ENCODE measurements at places on chromosomes 1 and 21.

- no peak for DNase-seq
These were observed 109.6 kb downstream of the SIK1 start for GRCh38 chr21:43317254-43317748.

DNA sequence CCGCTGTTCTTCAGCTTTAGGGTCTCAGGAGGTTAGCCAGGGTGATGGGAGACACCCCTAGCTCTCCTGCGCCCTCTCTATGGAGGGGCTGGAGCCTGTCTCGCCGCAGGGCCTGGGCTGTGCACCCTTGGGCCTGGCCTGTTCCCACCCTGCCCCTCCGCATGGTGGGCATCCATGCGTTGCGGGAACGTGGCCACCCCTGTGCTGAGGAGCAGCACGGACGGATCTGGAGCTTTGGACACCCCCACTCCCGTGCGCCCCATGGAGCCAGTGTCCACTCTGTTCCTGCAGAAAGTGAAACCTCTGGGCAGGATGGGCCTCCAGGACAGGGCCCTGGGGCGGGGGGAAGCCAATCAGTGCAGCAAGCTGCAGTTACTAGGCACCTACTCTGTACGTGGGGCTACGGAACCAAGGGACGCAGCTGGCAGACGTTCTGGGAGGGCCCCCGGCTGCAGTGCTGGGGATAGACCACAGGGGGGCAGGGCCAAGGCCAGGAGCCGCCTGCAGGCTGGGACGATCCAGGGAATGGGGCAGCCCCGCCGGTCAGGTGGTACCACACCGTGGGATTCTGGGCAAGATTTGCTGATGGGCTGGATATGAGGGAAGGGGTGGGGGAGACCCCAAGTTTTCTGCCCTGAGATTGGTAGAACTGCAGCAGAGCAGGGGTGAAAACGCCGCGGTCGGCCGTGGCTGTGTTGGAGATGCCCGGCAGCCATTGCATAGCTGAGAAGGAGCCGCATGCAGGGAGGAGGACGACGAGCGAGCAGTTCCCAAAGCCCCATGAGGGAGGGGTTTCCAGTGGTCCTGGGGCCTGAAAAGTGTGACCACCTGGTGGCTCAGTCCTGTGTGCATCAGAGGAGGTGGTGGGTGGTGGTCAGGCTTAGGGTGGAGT is 43.3 kb downstream of the TP73 start:
- DNase-seq = peak; percentile 16

DNA sequence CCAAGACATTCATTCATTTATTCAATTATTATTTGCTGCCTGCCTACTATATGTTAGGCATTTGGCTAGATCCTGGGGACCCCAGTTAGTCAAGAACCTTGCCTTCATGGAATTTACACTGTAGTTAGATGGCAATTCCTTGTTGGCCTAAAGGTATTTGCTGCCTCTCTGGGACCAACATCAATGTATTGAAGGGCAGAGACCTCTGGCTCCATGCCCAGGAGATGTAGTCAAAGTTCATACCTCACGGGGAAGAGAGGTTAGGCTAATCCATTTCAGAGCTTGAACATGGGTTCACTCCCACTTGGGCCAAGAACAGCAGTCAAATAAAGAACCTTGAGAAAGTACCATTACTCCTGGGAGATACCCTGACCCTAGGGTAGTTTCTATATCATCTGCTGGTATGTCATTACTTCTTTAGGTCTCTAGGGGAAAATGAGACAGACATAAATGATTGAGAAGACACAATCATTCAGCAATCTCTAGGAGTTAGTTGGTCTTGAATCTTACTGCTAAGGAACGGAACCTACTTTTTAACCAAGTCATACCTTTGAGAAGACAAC is 32.0 kb downstream of the SORT1 start:
- no peak for DNase-seq

- DNase-seq = no peak
These were observed 89.2 kb downstream of the BEND5 start for GRCh38 chr1:48687282-48688045.

DNA sequence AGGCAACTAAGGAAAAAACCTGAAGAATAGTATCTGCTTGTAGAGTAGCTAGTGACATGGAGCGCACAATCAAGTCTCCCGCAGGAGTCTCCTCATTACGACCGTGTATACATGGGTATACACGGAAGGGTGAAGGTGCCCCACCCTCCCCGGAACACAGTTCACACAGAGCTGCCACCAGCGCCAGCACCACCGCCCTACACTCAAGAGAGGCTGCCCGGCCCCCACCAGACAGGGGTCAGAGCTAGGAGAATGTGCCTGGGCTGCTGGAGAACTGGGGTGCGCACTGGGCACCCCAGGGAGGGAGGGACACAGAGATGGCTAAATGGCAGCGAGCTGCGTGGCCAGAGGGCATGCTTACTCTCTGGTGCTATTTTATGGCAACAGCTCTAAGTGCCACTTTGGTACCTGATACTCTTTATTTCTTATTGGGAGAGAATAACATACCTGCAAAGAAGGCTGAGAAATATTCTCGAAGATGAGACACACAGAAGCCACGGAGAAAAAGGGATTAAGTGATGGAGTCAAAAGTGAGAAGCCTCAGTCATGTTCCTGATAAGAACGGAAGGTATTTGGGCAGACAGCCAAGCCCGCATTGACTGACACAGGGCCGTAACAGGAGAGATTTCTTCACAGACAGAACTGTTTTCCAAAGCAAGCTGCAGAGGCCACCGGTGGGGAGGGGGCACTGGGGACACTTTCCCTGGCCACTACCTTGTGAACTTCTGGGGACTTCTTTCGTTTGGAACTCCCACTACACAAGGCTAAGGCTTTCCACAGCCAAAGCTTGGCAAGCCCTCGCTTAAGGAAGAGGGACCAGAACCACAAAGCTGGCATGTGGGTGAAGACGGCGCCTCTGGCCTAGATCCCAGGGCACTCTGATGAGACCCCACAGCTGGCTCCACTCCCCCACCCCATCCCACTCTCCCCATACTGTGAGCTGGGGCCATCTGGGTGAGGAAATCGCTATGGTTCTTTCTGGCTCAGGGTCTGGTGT is 108.0 kb downstream of the PGBD5 start:
- no peak for DNase-seq

GRCh38 chr1:103447471-103447870 is 78.0 kb upstream of the RNPC3 start:
- DNase-seq = no peak

GRCh38 chr1:70627910-70628309 is 216.8 kb downstream of the CTH start:
- DNase-seq = no peak

GRCh38 chr1:236348071-236348470 is 46.0 kb upstream of the EDARADD start:
- DNase-seq = no peak

GRCh38 chr1:56057466-56058405 is 521.6 kb downstream of the PLPP3 start:
- DNase-seq = no peak

GRCh38 chr1:186009039-186009737 is 275.0 kb downstream of the HMCN1 start:
- DNase-seq = no peak
